GM12865 (cell line): ENCODE measurements at places on chromosomes 7 and 10.

- no peak for DNase-seq
These were observed 93.8 kb upstream of the CNTNAP2 start for GRCh38 chr7:146022776-146023175.

GRCh38 chr7:1674161-1675035, 4.3 kb downstream of the ELFN1 start:
- DNase-seq: no peak

- DNase-seq: no peak
These were observed 211.6 kb upstream of the MAGI2 start for GRCh38 chr7:79664884-79665676.

DNA sequence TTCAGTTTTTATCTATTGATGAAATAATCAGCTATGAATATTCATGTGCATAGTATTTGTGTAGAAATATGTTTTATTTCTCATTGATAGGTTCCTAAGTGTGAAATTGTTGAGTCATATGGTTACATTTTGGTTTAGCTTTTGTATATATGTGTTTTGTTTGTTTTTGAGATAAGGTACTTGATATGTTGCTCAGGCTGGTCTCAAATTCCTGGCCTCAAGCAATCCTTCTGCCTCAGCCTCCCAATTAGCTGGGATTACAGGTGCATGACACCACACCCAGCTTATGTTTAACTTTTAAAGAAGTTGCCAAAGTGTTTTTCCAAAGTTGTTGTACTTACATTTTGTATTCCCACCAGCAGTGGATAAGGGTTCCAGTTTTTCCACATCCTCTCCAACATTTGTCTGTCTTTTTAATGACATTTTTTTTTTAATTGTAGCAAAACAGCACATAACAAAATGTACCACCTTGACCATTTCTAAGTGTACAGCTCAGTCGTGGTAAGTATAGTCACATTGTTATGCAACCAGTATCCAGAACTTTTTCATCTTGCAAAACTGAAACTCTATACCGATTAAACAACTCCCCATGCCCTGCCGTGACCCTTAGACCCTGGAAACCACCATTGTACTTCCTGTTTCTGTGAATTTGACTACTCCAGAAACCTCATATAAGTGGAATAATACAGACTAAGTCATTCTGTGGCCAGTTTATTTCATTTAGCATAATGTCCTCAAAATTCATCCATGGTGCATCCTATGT, 12.6 kb upstream of the UBE2D1 start:
- DNase-seq: peak; percentile 53

GRCh38 chr7:141370650-141371049, 180.6 kb upstream of the AGK start:
- no peak for DNase-seq

DNA sequence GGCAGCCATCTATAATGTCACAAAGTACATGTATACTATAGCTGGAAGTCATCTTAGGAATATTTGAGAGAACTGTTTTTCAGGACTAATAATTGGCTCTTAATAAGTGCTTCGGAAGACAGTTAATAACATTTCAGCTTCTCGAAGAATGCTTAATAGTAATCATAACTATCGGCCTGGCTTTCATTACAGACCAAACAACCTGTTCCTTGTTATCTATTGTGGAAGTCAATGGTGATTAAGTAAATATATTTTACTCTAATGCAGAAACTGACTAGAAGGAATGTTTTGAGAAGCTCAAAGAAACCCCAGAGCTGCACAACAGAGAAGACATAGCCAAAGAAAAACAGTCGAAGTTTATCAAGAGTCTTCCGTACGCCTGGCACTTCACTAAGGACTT, 106.8 kb upstream of the FAM133B start:
- no peak for DNase-seq

DNA sequence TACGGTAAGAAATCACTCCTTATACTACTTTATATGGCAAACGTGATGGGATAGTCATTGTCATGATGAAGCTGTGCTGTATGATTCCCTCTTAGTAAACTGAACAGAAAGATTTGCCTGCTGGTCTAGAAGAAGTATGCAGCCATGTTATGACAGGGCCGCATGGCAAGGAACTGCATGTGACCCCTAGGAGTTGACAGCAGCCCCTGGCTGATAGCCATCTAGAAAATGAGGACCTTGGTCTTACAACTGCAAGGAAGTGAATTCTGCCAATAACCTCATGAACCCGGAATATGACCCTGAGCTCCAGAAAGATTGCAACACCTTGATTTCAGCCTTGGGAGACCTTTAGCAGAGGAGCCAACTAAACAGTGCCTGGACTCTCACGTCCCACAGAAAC, 193.3 kb downstream of the SEMA3E start:
- DNase-seq: no peak

GRCh38 chr10:95467162-95467599, 94.0 kb downstream of the SORBS1 start:
- no peak for DNase-seq

DNA sequence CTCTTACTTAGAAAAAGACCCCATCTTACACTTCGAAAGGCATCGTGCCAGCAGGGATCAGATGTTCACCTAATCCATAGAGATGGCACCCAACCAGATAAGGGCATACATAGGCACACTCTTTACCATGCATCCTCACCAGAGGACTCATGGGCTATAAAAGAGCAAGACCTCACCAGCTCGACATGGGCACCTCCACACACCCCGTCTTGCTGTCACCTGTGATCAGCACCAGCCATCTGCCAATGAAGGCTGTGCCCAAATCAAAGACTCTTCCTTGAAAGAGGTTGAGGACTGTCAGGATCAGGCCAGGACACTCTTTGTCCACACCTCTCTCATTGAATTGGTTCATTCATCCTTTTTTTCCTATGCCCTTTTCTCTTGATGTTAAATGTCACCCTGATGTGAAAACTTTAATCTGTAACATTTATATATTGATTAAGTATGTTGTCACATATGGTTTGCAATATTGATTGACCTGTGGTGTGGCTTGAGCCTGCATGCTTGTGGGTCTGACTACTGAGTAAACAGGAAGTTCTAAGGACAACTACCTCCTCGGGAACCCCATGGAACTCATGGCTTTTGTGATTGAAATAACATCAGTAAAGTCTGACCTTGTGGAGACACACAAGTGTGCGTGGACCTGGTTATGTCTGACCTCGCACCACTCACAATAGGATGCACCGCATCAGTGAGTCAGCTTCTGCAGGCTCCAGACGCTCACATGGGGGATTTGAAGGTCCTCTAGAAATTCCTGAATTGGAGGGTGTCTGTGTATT, 75.5 kb downstream of the HTR5A start:
- DNase-seq: no peak

GRCh38 chr10:13528123-13528874, 515 bp downstream of the BEND7 start:
- no peak for DNase-seq

GRCh38 chr10:103748020-103748419, 107.4 kb downstream of the SH3PXD2A start:
- DNase-seq: no peak

GRCh38 chr7:84190016-84190705, 4.4 kb downstream of the SEMA3A start:
- no peak for DNase-seq

DNA sequence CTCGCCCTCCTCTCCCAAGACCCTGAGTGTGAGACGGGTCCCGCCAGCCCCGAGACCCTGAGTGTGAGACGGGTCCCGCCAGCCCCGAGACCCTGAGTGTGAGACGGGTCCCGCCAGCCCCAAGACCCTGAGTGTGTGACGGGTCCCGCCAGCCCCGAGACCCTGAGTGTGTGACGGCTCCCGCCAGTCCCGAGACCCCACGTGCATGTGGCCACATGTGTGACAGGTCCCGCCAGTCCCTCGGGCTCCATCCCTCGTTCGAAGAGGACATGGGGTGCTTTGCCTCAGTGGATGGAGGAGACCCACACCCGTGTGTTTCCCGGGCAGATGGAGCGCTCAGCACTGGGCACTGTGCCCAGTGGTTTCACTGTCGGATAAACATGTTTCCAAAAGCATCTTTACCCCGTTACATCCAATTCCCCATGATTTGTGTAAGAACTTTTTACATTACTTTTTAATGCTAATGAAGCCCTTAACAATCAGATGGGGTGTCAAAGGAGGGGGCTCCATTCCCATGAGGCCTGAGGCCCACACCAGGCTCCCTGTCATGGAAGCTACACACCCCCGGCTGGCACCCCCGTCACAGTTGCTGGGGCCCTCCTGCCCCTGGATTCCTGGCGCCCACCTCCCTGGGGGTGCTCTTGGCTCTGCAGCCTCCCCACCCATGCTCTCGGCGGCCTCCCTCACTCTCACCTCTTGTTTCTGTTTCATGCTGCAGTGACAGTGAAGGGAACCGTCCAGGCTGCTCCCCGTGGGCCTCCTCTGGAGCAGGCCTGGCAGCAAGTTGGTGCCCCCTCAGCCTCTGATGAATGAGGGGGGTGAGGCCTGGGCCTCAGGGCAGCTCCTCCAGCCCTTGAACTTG, 48.5 kb upstream of the CFAP46 start:
- no peak for DNase-seq

DNA sequence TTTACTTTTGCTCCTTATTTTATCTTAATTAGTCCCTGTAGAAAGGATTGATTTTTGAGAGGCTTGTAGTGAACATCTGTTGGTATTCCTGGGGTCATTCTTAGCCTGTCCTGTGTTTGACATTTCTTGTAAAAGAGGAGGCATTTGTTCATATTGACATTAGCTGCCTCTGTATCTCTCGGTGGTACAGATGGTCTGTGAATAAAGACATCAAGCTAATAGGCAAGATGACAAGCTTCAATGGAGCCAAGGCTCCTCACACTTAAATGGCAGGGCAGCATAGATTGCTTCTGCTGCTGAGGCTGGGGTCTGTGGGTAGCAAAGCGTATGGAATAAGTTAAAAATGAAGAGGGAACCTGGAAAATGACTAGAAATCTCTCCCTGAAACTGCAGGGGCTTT, 687.6 kb downstream of the LRMDA start:
- no peak for DNase-seq

GRCh38 chr10:52662256-52662655, 110.3 kb downstream of the MBL2 start:
- no peak for DNase-seq

DNA sequence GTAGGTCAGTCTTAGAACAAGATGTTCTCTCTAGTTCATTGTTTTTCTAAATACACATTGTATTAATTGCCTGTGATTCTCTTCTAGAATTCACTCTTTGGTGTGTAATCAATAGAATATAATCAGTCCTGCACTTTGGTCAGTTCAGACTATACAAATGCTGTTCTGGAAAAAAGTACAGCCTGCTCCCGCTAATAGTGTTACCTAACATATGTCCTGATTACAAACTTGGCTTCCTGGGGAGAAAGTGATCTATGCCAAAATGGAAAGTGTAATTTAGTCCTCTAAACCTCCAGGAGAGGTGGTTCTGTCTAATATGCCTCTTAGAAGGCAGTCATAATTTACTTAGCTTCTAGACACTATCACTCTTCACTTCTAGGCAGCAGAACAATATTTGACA, 215.5 kb downstream of the SEMA3D start:
- DNase-seq: no peak

DNA sequence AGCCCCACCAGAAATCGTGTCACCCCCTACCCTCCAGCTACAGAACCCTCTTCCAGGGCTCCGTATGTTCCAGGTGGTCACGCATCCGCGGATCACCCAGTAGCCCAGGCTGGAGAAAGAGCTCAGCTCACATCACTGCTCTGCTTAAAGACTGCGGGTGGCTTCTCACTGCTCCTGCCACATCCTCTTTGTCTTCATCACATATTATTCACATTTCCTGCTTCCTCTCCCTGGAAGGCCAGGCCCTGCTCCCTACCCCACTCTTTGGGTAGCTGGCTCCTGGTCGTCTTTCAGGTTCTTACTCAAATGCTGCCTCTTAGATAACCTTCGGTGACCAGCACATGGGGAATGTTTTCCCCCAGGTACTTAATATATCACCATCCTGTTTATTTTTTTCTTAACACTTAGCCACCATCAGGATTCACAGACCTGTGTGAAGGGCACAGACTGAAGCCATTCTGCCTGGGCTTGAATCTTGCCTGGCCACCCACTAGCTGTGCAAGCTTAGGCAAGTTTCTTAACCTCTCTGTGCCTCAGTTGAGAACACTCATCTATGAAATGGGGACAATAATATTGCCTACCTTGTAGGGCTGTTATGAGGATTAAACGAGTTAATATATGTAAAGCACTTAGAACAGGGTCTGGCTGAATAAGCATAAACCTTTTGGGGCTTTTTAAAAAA, 307.8 kb downstream of the PRPF18 start:
- DNase-seq: no peak

- DNase-seq: no peak
These were observed 22.0 kb downstream of the KLF6 start for GRCh38 chr10:3763035-3763456.

DNA sequence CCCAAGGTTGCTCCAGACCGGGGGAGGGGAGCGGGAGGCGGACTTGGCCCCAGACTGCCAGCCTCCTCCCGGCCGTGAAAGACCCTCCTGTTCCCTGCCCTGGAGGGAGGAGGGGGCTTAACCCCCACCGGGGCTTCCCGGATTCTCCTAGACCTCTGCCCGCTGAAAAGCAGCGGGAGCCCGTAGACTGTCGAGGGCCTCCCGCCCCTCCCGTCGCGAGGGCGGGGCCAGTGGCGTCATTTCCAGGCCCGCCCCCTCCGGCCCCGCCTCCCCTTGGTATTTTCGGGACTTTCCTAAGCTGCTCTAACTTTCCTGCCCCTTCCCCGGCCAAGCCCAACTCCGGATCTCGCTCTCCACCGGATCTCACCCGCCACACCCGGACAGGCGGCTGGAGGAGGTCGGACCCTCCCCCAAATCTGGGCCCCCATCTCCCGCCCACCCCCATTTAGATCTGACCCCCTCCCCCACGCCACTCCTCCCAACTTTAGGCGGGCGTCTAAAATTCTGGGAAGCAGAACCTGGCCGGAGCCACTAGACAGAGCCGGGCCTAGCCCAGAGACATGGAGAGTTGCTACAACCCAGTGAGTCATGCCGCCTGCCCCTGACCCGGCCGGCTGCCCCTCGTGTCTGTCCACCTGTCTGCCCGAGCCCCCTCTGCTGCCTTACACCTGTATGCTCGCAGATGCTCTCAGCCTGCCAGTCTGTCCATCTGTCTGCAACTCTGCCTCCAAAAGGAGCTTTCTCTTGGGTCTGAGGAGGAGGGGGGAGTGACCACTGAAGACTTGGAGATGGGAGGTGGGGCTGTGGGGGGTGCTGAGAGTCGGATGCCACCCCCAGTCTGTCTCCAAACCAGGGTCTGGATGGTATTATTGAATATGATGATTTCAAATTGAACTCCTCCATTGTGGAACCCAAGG, at the start of gene NFKB2:
NFKB2 (plus strand) TSS at position 306 of the 917 bp plus-strand sequence; CDS start at position 561, 255 bp downstream.
- peak; percentile 93 for DNase-seq

DNA sequence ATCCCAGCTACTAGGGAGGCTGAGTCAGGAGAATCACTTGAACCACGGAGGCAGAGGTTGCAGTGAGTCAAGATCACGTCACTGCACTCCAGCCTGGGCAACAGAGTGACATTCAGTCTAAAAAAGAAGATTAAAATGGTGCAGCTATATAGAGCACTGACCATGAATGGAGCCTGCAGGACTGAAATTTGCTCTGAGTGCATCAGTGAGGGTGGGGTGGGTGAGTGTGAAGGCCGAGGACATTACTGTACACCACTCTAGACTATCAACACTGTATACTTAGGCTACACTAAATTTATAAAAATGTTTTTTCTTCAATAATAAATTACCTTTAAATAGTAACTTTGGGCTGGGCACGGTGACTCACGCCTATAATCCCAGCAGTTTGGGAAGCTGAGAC, 294.7 kb downstream of the PTPRN2 start:
- no peak for DNase-seq

GRCh38 chr7:107857541-107857912, 33.5 kb upstream of the DLD start:
- no peak for DNase-seq

GRCh38 chr10:112229901-112230300, 46.3 kb upstream of the GPAM start:
- no peak for DNase-seq
